AG20443 (cell line): ENCODE measurements at places on chromosomes 11 and 22.
A peak's percentile ranks its signal among the peaks of the same experiment; 100 is the strongest.

DNA sequence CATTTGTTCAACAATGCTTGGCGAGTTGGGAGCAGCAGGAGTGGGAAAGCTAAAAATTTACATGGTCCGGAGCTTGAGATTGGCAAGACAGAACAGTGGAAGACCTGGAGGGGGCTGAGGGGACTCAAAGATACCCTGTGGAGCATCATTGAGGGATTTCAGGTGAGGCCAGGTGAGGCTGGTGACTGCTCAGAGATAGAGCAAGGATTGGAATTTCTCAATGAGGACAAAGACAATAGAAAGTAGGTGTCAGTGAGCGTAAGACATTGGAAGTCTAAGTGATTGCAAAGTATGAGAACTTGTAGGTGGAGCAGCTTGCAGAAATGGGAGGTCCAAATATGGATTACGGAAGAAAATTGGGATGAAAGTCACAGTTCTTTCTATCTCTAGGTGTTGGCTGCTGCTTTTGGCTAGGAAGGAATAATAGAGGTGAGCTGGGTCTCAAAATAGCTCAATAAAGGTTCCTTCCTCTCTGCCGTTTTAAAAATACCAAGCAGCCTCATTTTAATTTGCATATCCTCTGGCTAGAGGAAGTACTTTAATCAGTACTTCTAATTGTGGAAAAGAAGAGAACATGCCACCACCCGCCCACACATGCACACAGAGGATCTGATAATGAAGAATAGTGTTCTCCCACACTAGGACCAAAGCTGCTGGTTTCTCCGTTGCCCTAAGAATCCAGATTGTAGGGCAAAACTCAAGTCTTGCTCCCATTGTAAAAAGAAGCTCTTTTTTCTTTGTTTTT is 41.8 kb upstream of the SORL1-AS1 start:
- no peak for DNase-seq

DNA sequence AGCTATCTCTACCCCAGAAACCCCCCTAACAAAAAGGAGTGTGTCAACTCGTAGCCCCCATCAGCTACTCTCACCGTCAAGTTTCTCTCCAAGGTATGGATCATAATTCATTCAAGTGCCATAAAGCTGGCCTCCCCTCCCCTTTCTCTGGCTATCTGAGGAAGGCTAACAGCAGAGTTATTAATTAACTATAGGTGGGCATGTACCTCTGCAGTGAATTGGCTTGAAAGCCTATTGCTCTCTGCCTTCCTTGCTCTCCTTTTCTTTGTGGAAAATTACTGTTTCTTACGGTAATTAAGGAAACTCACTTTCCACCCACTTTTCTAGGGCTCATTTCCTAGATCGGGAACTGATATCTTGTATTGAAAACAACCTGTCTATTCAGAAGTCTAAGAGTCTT is 14.1 kb downstream of the POLA2 start:
- DNase-seq, result no peak

- no peak for DNase-seq
Observed at GRCh38 chr11:112859787-112860186, 101.4 kb upstream of the NCAM1 start.

DNA sequence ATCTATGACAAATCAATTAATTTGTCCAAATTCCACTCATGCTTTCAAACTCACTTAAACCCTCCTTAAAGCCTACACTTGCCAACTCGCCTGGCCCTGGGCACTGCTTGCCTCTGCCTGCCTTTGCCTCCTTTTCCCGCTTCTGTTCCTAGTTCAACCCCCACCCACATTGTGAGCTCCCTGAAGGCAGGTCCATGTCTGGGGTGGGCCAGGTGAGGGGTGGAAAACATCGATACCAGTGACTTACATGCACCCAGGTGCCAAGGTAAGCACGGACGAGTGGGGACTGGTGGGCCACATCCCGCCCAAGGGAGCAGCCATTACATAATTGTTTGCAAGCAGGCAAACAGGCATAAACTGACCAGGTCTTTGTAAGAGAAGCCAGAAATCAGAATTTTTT is 146.2 kb downstream of the ST3GAL4 start:
- DNase-seq, result no peak

DNA sequence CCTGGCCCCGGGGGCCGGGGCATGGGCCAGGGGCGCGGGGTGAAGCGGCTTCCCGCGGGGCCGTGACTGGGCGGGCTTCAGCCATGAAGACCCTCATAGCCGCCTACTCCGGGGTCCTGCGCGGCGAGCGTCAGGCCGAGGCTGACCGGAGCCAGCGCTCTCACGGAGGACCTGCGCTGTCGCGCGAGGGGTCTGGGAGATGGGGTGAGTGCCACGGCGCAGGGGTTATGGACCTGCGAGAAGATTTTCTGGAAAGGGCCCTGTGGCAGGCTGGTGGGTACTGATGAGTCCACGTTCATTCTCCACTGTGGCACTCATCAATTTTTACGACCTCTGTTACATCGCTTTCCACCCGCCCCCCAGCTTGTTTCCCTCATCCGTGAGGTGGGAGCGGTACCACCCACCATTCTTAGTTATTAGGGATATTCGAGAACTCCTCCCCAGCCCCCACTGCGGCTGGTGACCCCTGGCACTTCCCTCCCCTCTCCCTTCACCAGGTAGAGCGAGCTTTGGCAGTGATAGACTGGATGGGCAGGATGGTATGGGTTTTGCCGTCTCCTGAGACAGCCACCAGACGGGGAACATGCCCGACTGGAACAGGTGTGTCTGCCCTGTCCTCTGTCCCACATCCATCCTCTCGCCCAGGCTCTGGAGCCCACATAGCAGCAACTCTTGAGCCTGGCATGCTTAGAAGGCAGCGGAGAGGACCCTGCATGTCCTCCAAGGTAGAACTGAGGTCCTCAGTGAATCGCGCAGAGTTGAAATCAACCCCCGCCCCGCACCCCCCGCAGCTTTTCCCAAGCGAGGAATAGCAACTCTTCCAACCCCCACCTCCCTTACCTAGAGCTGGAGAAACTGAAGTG is 562 bp downstream of the DGAT2 start:
- no peak for DNase-seq

- DNase-seq, result peak; percentile 93
Observed at GRCh38 chr11:12288212-12288930, 89.0 kb upstream of the PARVA start.

GRCh38 chr11:80441821-80442220 is 1001.0 kb upstream of the TENM4 start:
- DNase-seq, result no peak

DNA sequence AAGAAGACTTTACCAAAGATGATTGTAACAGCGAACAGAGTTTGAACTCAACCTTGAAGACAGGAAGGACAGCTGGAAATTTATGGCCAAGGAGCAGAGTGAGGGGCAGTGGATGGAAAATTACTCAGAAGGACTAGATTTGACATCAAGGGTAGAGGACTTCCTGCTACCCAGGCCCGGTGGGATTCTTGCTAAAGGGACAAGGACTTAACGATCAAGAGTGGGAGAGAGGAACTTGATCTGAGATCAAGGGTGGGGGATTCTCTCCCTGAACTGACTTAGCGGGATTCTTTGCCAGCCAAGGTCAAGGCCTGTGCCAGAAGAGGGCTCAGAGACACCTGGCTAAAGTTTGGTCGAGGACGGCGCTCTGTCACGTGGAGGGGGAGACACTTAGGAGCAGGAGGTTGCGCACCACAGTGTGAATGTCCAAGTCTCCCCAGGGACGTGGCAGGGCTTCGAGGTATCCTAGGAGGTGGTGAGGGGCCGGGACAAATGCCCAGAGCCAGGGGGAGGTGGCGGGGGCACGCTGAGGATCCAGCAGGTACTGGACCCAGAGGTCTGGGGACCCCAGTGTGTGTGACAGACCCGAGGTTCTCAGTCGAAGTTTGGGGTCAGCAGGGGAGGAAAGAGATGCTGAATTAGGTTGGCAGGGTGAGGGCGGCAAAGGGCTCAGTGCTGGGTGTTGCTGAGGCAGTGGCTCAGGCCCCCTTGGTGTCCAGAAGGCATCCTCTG is 46.1 kb upstream of the SHISAL1 start:
- DNase-seq, result no peak

- DNase-seq, result peak; percentile 62
Observed at GRCh38 chr11:130180491-130180890, 20.9 kb downstream of the ST14 start.

- no peak for DNase-seq
Observed at GRCh38 chr11:16986434-16987204, 27.6 kb downstream of the PLEKHA7 start.

GRCh38 chr11:96361778-96362177 is 18.8 kb upstream of the MAML2 start:
- DNase-seq, result no peak

DNA sequence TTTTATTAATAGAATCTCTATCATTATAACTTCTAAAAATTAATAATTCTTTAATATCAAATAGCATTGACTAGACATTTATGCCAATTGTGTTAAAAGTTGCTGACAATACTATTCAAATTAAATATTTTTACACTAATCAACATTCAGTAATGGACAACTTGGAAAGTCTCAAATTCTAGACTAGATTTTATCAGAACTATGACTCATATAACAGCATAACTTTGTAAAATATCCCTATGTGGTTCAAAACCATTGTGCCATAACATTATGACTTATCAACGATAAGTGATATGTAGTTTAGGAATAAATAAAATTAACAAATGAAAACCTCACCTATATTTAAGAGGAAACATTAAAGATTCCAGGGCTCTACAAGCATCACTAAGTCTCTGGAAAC is 291.8 kb downstream of the SBF2 start:
- no peak for DNase-seq
